ENCODE measurements at places on chromosomes 3 and 15.

GRCh38 chr3:20878691-20879090, 692.7 kb upstream of the SGO1 start:
- no peaks in the 10 kb centered on the region for H3K36me3 ChIP-seq
- H3K4me3 ChIP-seq: no peak overlapping the region
- no peaks in the 10 kb centered on the region for H3K27me3 ChIP-seq
- no peak overlapping the region for H3K27ac ChIP-seq
- ATAC-seq: no peak

GRCh38 chr15:55654561-55655031, 66.5 kb upstream of the PYGO1 start:
- no peak for ATAC-seq
- H3K4me1 ChIP-seq: no peaks in the 10 kb centered on the region
- peaks cover 3% of the 10 kb centered on the region for H3K27me3 ChIP-seq
- no peaks in the 10 kb centered on the region for H3K36me3 ChIP-seq
- no peak overlapping the region for H3K27ac ChIP-seq
- H3K4me3 ChIP-seq: no peak overlapping the region

DNA sequence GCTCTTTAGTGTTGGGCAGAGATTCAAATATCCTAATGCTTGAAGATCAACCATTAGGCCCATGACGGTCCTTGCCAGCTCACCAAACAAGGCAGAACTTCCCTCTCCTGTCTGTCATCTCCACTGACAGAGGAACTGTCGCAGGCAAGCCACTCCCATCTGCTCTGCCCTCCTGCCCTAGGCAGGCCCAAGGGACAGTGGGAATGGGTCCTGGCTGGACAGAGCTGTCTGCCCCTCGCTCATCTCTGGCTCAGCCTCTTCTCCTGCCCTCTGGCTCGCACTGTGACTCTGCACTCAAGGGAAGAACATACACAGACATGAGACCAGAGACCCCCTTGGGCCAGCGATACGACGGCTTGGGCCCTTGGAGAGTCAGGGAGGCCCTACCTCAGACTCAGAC, 7.6 kb upstream of the MUSTN1 start:
- H3K36me3 ChIP-seq: peaks cover 15% of the 10 kb centered on the region
- H3K27me3 ChIP-seq: no peaks in the 10 kb centered on the region
- peaks cover 16% of the 10 kb centered on the region for H3K4me1 ChIP-seq
- ATAC-seq: no peak
- no peak overlapping the region for H3K27ac ChIP-seq
- no peak overlapping the region for H3K4me3 ChIP-seq

- peak overlapping the region; percentile 82 for H3K27ac ChIP-seq
- peak; percentile 78 for ATAC-seq
Measured at GRCh38 chr3:18438586-18438985, 13.4 kb upstream of the SATB1 start.

GRCh38 chr3:106814231-106814630, 563.0 kb upstream of the CCDC54 start:
- no peak overlapping the region for H3K27ac ChIP-seq
- no peak overlapping the region for H3K4me3 ChIP-seq
- no peak for ATAC-seq
- no peaks in the 10 kb centered on the region for H3K4me1 ChIP-seq

DNA sequence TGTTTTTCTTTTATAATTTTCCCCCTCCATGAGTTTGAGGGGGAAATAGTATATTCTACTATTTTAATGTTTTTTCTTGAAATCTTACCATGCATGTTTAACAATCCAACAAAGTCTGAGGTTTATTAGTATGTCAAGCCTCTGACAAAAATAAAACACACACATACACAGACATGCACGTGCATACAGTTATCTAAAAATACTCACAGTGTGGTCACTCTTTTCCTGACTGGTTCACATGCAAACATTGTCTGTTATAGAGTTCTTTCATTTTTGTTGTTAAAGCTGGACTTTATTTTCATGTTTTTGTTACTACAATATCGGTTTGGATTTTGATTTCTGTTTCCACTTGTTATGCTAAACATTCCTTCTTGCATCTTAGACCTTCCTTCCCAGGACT, 236.6 kb downstream of the MFSD1 start:
- no peak overlapping the region for H3K4me3 ChIP-seq
- H3K27me3 ChIP-seq: peaks cover 3% of the 10 kb centered on the region
- ATAC-seq: no peak
- no peak overlapping the region for H3K27ac ChIP-seq
- no peaks in the 10 kb centered on the region for H3K36me3 ChIP-seq

- no peak overlapping the region for H3K27ac ChIP-seq
- no peak for ATAC-seq
- H3K36me3 ChIP-seq: no peaks in the 10 kb centered on the region
Measured at GRCh38 chr3:30418443-30418842, 188.0 kb upstream of the TGFBR2 start.

DNA sequence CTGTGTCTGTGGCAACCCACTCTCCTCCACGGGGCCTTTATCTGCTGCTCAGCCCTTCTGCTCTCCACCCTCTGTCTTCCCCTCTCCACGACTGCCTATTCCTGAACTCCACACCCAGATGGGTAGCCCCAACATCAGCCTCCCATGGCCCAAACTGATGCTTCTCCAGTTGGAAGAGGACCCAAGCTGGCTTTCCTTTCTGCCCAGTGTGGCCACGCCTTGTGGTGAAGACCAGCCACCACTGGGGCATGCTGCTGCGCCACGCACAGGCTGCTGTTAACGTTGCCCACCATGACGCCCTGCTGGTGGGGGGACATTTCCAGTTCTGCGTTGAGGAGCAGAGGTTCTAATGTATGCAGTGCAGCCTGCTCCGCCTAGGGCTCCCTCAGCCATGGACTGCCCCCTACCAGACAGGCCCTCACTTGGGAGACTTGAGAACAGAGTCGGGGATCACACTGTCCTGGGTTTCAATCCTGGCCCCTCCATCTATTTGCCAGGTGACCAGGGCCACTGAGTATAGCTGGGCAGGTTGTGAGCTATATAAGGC, 26.9 kb downstream of the CFAP100 start:
- H3K4me1 ChIP-seq: no peaks in the 10 kb centered on the region
- H3K27ac ChIP-seq: no peak overlapping the region
- no peaks in the 10 kb centered on the region for H3K36me3 ChIP-seq

- no peak for ATAC-seq
- peaks cover 40% of the 10 kb centered on the region for H3K4me1 ChIP-seq
- no peaks in the 10 kb centered on the region for H3K27me3 ChIP-seq
- H3K4me3 ChIP-seq: peak overlapping the region; percentile 97
Measured at GRCh38 chr3:48468329-48468731, 21.8 kb downstream of the ATRIP start.

DNA sequence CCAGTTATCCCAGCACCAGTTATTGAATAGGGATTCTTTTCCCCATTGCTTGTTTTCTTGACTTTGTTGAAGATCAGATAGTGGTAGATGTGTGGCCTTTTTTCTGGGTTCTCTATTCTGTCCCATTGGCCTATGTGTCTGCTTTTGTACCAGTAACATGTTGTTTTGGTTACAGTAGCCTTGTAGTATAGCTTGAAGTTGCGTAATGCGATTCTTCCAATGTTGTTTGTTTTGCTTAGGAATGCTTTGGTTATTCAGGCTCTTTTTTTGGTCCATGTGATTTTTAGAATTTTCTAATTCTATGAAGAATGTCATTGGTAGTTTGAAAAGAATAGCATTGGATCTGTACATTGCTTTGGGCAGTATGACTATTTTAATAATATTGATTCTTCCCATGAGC, 94.3 kb upstream of the CHMP2B start:
- no peak overlapping the region for H3K4me3 ChIP-seq
- no peak overlapping the region for H3K27ac ChIP-seq
- no peaks in the 10 kb centered on the region for H3K27me3 ChIP-seq
- no peaks in the 10 kb centered on the region for H3K4me1 ChIP-seq

- ATAC-seq: no peak
- H3K27me3 ChIP-seq: peaks cover 34% of the 10 kb centered on the region
- H3K4me3 ChIP-seq: no peak overlapping the region
- no peaks in the 10 kb centered on the region for H3K4me1 ChIP-seq
- no peak overlapping the region for H3K27ac ChIP-seq
Measured at GRCh38 chr15:98643115-98643514, 5.2 kb upstream of the IGF1R start.

- H3K4me3 ChIP-seq: no peak overlapping the region
- H3K4me1 ChIP-seq: no peaks in the 10 kb centered on the region
- no peak overlapping the region for H3K27ac ChIP-seq
- no peaks in the 10 kb centered on the region for H3K36me3 ChIP-seq
- H3K27me3 ChIP-seq: no peaks in the 10 kb centered on the region
- ATAC-seq: no peak
Measured at GRCh38 chr15:39555885-39556284, 25.0 kb upstream of the THBS1 start.

GRCh38 chr3:88773766-88774165, 333.7 kb upstream of the EPHA3 start:
- ATAC-seq: no peak
- H3K4me3 ChIP-seq: no peak overlapping the region
- H3K36me3 ChIP-seq: no peaks in the 10 kb centered on the region

- no peak for ATAC-seq
- H3K27me3 ChIP-seq: peaks cover 14% of the 10 kb centered on the region
- H3K4me1 ChIP-seq: no peaks in the 10 kb centered on the region
- no peaks in the 10 kb centered on the region for H3K36me3 ChIP-seq
- no peak overlapping the region for H3K4me3 ChIP-seq
Measured at GRCh38 chr3:195040773-195041520, 230.0 kb downstream of the XXYLT1 start.

DNA sequence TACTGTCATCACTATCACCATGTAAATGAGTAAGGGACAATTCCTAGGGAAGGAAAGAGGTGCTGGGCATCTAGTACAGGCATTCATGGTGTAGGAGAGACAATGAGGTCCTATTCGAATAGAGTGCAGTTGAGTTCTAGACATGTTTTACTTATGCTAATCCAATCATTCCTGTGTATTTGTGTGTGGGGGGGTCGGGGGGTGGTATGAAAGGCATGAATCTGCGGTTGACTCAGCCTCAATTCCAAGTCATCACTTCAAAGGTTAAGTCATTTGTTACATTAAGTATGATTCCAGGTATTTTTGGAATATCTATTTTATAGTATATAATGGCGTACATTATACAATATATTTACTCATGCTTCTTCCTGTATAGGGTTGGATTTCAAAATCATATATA, 163.1 kb upstream of the GALNT15 start:
- no peak for ATAC-seq
- no peak overlapping the region for H3K4me3 ChIP-seq
- H3K36me3 ChIP-seq: no peaks in the 10 kb centered on the region
- H3K4me1 ChIP-seq: no peaks in the 10 kb centered on the region

All from activated T-helper 17 cell treated with anti-CD3 and anti-CD28 coated beads, Interleukin-2, amount 50 U/mL, for 72 hours (primary cell).